ENCODE measurements at places on chromosomes 12 and 14.

GRCh38 chr14:72588521-72588920, 305.4 kb downstream of the DPF3 start:
- no peak for DNase-seq

GRCh38 chr14:78904094-78904493, 733.9 kb downstream of the NRXN3 start:
- no peak for DNase-seq

DNA sequence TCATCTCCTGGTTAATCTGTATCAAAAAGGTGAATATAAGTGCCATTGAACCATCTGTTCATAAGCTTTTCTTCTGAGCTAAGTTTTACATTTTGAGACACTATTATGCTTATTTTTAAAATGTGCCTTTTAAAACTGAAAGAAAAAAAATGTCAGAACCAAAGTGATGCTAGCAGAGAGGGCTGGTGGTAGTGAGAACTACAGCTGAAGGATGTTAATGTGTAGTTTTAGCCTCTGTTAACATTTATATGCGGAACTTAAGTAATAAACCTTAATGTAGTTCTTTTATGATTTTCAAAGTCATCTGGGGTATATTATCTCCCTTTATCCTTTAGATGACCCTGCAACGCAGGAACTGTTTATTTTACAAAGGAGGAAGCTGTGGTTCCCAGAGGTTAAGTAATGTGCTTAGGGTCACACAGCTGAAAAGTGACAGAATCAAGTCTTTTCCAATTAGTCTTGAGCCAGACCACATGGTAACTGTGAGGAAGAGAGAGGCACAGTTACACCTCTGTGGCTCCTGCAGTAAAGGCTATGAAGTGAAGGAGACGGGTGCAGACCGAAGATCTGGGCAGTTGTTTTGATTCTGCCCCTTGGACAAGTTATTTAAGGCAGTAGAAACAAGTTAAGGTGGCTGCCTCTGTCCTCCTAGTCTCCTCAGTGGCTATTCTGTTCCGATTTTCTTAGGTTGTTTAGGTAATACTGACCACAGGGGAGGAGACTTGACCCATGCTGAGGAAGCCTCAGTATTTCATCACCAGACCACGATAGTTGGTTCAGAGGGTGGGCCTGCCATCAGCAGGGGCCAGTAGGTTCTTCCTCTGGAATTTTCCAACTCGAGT, 23.9 kb downstream of the GNG2 start:
- no peak for DNase-seq

DNA sequence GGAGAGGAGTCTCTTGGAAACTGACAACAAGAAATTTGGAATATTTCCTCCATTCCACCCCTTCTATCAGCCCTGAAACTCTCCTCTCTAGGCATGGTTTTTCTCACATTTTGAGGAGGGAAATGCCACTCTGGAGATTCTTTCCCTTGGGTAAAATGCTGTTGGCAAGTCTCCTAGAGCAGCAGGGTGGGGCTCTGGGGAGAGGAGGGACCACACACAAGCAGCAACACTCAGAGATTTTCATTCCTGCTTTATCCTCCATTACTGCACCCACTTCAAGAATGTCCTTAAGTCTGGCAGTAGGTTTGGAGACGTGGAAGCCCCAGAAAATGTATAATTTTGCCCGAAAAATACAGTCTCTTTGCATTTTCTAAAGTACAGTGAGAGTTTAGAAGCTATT, 130.8 kb upstream of the FLRT2 start:
- no peak for DNase-seq

DNA sequence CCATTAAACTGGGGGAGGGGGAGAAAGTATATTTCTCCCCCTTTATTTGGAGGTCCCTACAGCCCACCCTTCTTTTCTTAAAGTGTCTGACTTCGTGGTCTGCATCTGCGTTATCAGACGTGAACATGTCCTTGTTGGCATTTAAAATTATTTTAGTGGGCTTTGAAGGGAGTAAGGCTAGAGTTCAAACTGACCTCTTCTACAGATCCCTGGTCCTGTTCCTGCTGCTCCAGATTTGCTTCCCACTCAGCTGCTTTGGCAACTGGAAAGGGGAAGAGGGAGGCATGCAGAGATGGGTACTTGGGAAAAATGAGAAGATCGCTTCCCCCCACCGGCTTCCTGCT, 611 bp upstream of the SIX6 start:
- no peak for DNase-seq

DNA sequence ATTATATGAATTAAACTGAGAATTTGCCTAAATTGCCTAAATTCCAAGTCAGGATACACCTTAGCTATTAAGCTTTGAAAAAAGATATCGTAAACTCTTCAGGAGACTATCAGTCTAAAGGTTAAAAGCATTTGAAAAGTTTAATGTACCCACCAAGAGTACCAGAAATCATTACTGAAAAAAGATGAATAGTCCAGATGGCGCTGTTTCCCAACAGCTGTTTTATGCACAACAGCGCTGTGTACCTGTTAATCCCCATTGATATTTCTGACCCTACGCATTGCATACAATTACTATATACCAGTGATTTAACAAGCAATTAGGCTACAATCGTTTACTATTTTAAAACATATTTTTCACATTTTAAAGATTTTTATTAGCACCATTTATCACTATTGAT, 185.0 kb downstream of the PLCZ1 start:
- DNase-seq = no peak
